ENCODE measurements at places on chromosomes 4 and X. TPM values are rescaled to one million over a fixed set of nuclear protein-coding genes. Genes with fewer than 3 reads are reported as not detected.

DNA sequence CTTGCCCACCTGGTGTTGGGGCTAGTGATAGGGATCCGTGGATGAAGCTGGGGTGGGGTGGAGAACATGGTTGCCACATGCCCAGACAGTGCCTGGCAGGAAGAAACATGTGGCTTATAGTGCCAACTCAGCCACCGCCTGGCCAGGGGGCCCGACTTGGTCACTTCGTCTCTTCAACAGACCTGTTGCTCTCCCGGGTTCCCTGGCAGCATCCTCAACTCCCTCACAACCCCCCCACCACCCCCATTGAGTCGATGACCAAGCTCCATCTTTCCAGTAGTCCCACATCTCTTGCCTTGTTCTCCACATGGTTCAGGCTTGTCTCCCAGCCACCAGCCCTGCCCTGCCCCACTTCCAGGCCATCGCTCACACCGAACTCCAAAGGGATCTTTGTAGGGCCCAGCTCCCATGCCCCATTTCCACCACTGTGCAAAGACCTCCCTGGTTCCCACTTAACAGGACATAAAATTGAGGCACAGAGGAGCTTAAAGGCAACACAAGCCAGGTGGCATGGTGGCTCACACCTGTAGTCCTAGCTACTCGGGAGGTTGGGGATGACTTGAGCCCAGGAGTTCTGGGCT, 7.8 kb downstream of the PNCK start:
- DNase-seq, result no peak

GRCh38 chr4:1458581-1458980, 52.3 kb upstream of the NKX1-1 start:
- no peak for DNase-seq

AMBN gene
- not detected for total RNA-seq

ETDB gene
- not detected for total RNA-seq

GRCh38 chrX:1493877-1494510, 41.3 kb upstream of the ASMTL start:
- no peak for DNase-seq

All from GM23338 (cell line).